ENCODE measurements at places on chromosomes 3 and 15.

GRCh38 chr15:64507293-64507802 lies 47.0 kb downstream of the ZNF609 start:
- peak; percentile 49 for DNase-seq

- no peak for DNase-seq
These were observed 25.3 kb downstream of the ACSBG1 start for GRCh38 chr15:78208887-78209645.

- peak; percentile 68 for DNase-seq
These were observed 1.1 kb downstream of the SAMMSON start for GRCh38 chr3:70000563-70001081.

DNA sequence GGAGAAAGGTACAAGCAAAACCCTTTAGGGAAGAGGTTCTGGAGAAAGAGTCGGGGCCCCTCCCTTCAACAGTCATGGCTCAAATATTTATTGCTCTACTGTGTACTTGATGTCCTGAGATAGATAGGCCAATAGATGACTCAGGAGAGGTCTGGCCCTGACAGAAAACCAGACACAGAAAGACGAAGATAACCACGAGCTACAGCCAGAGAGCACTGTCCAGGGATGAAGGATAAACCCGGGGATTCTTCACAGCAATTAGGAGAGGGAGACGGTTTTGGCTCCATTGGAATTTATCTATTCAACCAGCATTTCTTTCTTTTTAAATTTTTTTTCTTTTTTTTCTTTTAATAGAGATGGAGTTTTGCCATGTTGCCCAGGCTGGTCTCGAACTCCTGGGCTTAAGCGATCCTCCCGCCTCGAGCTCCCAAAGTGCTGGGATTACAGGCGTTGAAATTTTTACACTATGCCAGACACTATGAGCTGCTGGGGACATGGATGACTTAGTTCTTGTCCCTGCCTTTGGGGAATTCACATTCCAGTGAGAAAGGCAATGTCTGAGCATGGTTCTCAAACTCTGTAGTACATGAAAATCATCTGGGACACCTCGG lies 4.6 kb upstream of the CIDEC start:
- no peak for DNase-seq

Data from hippocampal formation (tissue), 2 donors.